ENCODE measurements at places on chromosomes 5 and 9.

DNA sequence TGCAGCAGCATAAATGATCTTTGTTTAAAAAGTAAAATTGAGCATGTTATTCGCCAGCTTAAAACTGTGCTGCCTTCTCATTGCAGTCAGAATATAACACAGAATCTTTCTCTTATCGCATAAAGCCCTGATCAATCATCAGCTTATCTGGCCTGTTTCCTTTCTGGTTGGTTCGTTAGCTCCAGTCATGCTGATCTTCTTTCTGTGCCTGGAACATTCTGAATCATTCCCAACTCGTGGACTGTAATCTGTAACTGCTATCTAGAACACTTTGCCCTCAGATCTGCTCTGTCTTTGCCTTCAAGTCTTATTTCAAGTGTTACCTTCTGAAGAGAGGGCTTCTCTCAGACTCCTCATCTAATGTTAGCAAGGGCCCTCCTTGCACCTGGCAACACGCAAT, 11.9 kb upstream of the FER start:
- DNase-seq, result no peak

DNA sequence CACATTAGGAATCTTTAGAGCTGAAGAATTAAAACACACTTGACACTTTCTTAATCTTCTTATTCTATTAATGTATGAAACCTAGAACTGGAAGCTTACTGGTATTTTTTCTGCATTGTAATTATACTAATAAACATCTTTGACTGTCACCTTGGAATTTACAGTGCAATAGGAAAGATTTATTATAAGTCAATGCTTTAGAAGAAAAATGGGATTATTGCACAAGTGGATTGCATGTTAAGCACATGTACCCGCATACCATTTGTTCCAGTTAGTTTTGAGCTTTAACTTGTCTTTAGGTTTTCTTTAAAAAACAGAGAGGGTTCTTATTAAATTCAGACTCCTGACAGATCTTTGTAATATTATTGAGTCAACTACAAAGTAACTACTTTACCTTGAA, 278.5 kb downstream of the CCDC171 start:
- DNase-seq, result no peak

- DNase-seq, result no peak
These were observed 4.3 kb downstream of the CSNK1A1 start for GRCh38 chr5:149546974-149547373.

GRCh38 chr5:140828362-140828737, 590 bp downstream of the PCDHA6 start:
- DNase-seq, result no peak

DNA sequence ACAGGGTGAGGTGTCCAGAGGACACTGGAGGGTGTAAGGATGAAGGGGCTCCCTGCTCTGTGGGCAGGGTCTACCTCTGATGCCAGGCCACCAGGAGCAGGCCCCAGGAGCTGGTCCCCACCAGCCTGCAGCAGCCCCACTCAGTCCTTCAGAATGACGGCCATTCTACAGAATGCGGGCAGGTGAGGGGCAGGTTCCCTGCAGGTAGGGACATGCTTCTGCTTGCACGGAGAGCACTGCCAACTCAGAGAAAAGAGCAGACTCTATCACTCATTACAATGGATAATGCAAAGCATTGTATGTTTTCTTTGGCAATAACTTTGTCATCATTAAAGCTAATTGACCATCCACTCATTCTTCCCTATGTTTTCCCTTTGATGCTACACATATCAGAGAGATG, 39.0 kb downstream of the DDX31 start:
- no peak for DNase-seq

DNA sequence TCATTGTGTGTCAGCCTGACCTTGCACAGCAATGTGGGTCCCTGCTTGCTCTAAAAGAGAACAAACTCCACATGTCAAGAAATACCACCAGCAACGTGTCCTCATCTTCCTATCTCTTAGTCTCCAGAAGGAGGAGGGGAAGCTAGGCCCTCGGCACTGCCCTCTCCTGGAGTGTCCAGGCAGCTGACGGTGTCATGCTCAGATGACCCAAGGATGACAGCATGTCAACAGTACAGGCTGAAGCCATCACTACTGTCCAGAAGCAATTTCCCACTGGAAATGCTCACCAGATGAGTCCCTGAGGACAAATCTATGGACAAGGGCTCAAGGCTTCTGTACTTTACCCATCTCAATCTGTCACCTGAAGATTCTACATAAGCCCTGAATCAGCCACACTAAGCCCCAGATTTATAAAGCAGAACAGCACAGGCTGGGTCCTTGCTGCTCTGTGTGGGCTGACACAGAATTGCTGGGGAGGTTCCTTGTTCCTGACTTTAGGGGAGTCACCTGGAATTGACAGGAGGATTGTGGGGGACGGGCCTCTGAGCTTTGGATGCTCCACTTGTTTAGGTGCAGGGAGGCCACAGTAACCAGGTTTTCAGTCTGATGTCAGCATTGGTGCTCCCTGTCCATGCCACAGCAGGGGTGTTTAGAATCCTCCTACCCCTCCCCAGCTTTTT, 210.2 kb downstream of the DAB2IP start:
- DNase-seq, result no peak

- no peak for DNase-seq
These were observed 90.8 kb upstream of the NR5A1 start for GRCh38 chr9:124598048-124598447.

GRCh38 chr5:120415985-120416384, 48.1 kb upstream of the PRR16 start:
- no peak for DNase-seq

DNA sequence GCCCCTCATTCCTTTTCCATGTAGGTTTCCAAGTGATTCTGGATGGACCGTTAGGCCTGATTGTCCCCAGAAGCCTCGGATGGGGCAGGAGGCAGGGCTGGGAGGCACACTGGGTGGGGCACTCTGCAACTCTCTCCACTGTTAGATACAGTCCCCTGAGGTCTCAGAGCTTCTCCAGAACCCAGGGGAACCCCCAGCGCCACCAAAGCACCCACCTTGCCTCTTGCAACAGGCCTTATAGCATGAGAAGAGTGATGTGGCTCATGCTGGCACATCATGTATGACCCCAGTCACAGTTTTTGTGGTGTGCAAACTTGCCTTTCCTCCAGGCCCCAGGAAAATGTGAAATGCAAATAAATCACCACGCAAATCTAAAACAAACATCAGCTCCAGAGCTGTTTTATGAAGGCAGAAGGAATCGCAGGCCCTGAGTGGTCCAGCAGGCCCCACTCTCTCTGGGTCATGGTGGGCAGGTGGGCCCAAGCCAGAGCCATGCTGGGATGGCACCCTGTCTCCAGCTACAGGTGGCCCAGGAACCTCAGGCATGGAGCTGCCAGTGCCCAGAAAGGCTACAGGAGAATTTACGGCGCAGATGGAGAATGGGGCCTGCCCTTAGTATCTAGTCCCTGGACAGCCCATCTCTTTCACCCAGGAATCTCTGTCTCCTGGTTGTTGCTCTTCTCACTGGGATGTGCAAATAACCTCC, 36.3 kb upstream of the CDKN2AIPNL start:
- no peak for DNase-seq

GRCh38 chr5:43315682-43316081, 2.5 kb upstream of the HMGCS1 start:
- no peak for DNase-seq

DNA sequence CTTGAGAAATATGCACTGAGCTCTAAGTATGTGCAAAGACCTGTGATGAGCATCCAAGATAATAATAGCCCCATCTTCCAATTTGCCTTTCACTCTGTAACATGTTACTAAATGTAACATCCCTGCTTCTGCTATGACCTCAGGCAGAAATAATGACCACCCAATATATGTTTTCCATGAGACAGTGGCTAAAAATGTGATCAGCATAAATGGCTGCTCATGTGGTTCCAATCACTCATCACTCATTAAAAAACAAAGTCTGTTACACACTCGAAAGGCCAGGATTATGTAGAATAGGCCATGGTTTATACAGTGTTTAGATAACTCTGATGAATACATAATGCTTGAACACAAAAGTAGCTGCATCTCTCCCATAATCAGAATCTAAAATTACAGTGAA, 71.4 kb upstream of the MOCS2 start:
- no peak for DNase-seq

- DNase-seq, result peak; percentile 79
These were observed at the start of gene EPB41L4B for GRCh38 chr9:109320742-109321448. TSS of gene EPB41L4B (minus strand) at chr9:109321059. CDS start at chr9:109320446, 613 bp downstream.

- no peak for DNase-seq
These were observed 543.9 kb upstream of the SEMA6A start for GRCh38 chr5:117118499-117118898.

GRCh38 chr5:74640954-74641734, 616 bp upstream of the ENC1 start:
- no peak for DNase-seq

- DNase-seq, result no peak
These were observed 178.4 kb downstream of the MPDZ start for GRCh38 chr9:13100914-13101572.

DNA sequence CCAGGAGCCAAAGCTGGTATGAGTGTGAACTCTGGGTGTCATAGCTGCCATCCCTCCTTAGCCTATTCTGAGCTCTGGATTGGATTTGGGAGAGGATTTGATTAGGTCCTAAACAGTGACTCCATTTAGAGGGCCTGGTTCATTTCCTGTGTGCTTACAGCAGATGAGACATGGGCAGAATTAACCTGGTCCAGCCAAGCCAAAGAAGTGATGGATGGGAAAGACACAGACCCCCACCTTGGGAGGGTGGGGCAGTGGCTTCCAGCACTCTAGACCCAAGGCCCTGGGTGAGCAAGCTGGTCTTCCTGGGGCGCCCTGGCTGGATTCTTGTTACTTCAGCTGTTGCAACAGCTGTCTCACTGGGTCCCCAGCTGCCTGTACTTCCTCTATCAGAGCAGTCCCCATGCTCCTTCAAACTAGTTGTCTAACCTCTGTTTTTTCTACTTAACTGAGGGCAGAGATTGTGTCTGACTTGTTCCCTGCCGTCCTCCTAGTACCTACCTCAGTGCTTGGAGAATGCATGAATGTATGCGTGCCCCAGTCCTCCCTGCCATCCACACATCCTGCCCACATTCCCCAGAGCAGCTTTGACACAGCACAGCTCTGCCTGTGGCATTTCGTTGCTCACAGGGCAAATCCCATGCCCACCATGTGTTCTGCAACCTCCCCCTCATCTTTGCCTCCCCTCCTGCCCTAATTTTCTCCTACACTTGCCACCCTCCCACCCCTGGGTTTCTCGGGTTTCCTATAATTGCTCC, 115.9 kb downstream of the RGS3 start:
- DNase-seq, result peak; percentile 30

- no peak for DNase-seq
These were observed 77.5 kb downstream of the RXRA start for GRCh38 chr9:134403682-134404301.

DNA sequence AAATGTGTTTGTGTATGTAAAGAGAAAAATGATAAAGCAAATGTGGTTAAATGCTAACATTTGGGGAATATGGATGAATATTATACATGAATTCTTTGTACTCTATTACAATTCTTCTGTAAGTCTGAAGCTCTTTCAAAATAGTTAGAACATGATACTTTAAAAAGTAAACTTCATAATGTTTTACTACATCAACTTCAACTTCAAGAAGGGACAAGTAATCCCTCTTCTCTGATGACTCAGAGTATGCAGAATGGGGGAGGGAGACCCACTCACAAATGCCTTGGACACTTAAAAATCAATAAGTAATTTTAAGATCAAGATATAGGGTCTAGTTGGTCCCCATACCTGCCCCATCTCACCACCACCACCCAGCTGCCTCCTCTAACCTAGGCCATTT, 162.4 kb downstream of the ESM1 start:
- no peak for DNase-seq

- no peak for DNase-seq
These were observed 5.6 kb upstream of the RNF20 start for GRCh38 chr9:101528015-101528414.

GRCh38 chr9:130868230-130868629, 28.4 kb downstream of the QRFP start:
- DNase-seq, result no peak

GRCh38 chr9:80509358-80509757, 937.6 kb downstream of the TLE4 start:
- DNase-seq, result no peak

DNA sequence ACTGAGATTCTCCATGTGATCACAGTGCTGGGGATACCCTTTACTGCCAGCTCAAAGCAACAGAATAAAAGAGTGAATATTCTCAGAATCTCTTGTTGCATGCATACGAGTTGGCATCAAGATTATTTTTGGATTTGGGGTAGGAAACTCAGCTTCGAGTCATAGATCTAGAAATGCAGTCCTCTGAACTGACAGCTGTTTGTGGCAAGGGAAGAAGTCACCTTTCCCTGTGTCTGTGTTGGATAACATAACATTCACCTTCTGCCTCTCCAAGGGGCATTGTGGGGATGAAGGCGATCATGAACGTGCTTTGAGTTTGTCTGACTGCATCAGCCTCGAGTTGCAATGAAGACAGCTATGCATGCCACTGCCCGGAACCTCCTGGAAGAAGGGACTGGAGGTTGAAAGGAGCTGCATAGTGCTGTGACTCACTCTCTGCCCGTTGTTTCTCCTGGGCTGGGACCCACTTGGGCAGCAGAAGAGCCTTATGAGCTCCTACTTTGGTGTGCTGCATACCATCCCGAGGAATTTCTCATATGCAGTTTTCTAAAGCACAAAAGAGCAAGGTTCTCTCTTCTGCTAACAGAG, 231.7 kb downstream of the ARHGAP26 start:
- DNase-seq, result no peak

DNA sequence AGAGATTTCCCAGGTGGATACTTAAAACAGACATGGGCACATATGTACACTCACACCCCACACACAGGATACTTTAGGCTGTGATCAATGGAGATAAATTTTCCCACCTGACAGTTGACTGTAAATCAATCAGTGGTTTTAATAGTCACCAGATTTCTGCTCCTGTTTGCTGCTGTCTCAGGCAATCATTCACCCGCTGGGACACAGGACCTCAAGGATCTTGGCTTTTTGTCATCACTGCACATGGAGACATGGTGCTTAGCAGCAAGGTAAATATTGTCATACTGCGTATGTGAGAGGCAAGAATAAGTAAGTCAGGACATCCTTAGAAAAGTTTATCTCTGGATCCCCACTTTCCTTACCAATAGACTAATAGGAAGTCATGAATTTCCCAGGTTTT, 60.8 kb upstream of the KLF9 start:
- no peak for DNase-seq

- DNase-seq, result no peak
These were observed 272.1 kb downstream of the TLE1 start for GRCh38 chr9:81417299-81417675.

GRCh38 chr5:67639313-67639712, 442.7 kb upstream of the CD180 start:
- DNase-seq, result no peak

GRCh38 chr5:88719434-88719833, 163.6 kb downstream of the MEF2C start:
- DNase-seq, result no peak
